ENCODE measurements at places on chromosomes 7 and 10.
A peak's percentile ranks its signal among the peaks of the same experiment; 100 is the strongest.

DNA sequence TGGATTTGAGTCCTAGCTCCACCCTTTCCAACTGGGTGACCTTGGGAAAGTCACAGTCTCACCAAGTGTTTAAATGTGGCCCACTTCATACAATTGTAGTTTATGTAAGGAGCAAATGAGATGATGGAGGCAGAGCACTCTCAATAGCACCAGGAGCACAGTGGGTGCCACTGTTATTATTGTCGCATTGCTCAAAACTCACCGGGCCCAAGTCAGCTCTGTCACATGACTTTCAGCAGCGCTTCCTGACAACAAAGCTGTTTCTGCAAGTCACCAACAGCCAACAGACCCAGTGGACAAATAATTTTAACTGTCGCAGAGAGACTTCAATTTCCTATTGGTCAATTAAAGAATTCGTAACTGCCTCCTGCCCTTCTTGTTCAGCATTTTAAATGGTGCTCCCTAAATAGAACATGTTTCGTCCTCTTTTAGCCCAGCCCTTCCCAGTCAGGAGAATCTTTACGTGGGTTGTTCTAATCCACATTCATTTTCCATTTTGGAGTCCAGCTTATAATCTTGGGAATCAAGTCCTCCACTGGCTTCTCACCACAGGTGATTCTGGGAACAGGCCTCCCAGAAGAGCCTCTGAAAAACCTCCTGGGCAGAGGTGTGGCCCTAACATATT, 415.6 kb upstream of the NPVF start:
- no peak overlapping the region for H3K4me3 ChIP-seq
- no peaks in the 10 kb centered on the region for H3K4me1 ChIP-seq
- H3K36me3 ChIP-seq, result no peaks in the 10 kb centered on the region
- no peak for DNase-seq
- no peak overlapping the region for H3K27ac ChIP-seq

DNA sequence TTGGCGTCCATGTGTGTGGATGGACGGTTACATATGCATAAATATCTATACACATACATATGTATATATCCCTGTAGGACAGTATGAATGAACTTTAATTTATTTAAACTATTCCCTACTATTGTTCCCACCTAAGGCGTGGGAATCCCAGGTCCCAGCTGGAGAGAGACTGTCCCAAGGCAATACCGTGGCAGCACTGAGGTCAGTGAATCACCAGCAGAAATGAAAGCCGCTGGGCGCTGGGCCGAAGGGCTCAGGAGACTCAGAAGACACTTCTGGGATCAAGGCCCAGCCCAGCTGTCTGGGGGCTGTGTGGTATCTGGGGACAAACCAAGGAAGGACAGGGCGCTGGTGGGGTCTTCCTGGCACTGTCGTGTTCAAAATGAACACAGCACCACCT, 49.6 kb upstream of the MYL10 start:
- no peaks in the 10 kb centered on the region for H3K27me3 ChIP-seq
- no peak for DNase-seq
- H3K27ac ChIP-seq, result no peak overlapping the region
- H3K36me3 ChIP-seq, result no peaks in the 10 kb centered on the region

GRCh38 chr10:121536310-121536913, 61.8 kb downstream of the FGFR2 start:
- no peaks in the 10 kb centered on the region for H3K4me1 ChIP-seq
- no peaks in the 10 kb centered on the region for H3K36me3 ChIP-seq
- DNase-seq, result no peak
- no peak overlapping the region for H3K27ac ChIP-seq

DNA sequence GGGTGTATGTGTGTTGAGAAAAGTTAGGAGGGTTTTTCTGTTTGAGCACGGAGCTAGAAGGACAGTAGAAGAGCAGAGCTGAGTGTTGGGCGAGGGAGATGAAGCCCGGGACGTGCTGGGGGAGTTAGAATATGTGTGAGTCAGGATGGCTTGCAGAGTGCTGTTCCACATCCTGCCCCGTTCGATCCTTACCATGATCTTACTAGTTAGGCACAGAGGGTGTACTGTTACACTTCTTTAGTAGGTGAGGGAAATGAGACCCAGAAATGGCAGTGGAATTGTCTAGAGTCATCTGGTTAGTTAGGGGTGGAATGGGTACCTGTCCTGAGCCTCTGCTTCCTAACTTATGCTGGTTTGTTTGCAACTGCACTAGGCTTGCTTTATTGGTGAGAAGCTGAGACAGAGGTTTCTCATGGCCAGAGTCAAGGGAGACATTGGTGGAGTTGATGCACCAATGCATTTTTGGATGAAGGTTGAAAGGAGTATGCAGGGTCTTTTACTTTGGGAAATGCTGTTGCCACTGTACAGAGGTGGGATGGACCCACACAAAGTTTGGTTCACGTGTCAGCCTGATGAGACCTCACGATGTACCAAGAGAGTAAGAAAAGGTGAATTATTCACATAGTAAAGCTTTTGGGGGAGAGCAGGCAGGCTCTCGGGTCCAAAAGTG, 42.4 kb downstream of the CCNY start:
- no peaks in the 10 kb centered on the region for H3K36me3 ChIP-seq
- H3K27me3 ChIP-seq, result no peaks in the 10 kb centered on the region
- peaks cover 66% of the 10 kb centered on the region for H3K4me1 ChIP-seq
- peak; percentile 31 for DNase-seq

DNA sequence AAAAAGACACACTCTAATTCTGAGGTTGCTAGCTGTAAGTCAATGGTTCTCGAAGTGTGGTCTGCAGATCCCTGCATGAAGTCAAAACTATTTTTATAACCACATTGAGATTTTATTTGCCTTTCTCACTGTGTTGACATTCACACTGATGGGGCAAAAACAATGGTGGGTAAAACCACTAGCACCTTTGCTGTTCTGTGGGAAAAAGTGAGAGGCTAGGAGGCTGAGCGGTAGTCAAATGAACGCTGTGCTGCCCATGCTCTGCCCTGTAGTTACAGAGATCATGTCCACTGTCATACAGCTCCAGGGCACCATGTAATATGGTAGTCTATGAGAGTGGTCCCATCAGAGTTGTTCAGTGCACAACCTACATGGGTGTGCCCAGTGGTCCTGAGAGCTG, 21.6 kb upstream of the PDCD4 start:
- H3K36me3 ChIP-seq, result no peaks in the 10 kb centered on the region
- no peak overlapping the region for H3K4me3 ChIP-seq
- H3K27me3 ChIP-seq, result no peaks in the 10 kb centered on the region
- peaks cover 50% of the 10 kb centered on the region for H3K4me1 ChIP-seq
- H3K27ac ChIP-seq, result no peak overlapping the region
